ENCODE measurements at places on chromosomes 16 and 17.
A peak's percentile ranks its signal among the peaks of the same experiment; 100 is the strongest.

DNA sequence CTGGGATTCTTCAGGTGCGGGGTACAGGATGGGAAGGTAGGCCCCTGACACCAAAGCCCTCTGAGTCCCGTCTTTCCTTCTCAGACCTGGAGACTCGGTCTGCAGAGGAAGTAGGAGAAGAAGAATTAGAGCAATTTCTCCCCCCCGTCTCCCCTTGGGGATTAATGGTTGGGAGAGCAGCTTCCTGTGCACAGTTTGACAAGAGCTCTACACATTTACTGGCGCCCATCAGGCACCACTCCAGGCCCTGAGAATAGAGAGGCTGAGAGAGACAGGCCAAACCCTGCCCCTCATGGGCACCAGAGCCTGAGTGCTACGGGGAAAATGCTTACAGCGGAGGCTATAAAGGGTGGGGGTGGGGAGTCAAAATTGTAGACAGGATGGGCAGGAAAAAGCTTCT, 3.5 kb upstream of the C16orf74 start:
- DNase-seq = no peak
- no peak overlapping the region for H3K27ac ChIP-seq
- no peaks in the 10 kb centered on the region for H3K27me3 ChIP-seq
- H3K4me3 ChIP-seq = no peak overlapping the region
- peaks cover 19% of the 10 kb centered on the region for H3K4me1 ChIP-seq

DNA sequence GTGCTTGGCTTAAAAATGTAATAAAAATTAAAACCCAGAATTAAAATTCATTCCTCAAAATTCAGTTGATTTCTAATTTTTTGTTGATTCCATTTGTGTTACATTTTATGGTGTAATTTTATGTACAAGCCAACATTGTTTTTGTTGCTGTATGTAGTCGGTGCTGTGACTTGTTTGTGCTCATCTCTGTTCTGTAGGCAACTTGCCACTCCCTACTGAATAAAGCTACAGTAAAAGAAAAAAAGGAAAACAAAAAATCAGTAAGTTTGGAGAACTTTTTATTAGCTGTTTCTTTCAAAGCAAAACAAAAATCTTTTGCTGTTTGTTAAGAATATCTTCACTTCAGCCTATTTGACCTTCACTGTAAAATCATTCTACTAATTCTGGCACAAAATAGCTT, 44.3 kb downstream of the OMG start:
- no peaks in the 10 kb centered on the region for H3K27me3 ChIP-seq
- no peaks in the 10 kb centered on the region for H3K4me1 ChIP-seq
- peaks cover 4% of the 10 kb centered on the region for H3K36me3 ChIP-seq
- no peak for DNase-seq
- H3K4me3 ChIP-seq = no peak overlapping the region
- no peak overlapping the region for H3K27ac ChIP-seq

DNA sequence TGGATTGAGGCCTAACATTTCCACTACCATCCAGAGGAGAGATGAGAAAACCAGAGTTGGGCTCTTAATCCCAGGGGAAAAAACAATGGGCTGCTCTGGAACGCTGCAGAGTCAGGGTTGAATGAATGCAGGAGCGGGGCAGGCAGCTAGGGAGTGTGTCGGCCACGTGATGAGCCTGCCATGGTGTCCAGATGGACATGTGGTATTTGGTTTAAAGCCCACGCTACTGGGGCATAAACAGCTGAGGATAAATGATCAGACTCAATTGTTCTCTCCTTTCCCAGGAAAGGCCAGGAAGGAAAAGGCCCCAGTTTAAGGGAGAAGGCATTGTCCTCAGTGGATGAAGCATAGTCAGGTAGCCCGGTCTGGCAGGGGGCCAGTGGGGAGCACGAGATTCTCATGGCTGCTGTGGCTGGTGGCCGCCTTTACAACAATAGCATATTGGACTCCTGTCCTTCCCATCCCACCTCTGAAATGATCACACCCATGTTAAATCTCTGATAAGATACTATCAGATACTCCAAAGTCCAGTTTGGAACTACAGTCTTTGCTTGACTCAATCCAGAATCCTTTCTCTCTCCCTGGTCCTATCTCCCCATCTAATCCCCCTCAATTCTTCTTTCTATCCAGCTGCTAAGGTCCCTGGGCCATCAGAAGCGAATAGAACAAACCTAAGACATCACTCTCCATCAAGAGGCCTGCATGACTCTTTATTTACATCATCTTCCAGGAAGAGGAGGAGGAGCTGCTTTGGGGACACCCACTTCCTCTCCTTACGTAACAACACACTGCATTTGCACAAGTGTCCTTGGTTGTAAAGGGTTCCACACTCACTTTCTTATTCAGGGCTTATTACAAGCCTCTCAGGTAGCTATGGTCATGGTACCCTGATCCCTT, 20.4 kb downstream of the CA4 start:
- DNase-seq = no peak
- H3K27me3 ChIP-seq = no peaks in the 10 kb centered on the region
- H3K4me3 ChIP-seq = no peak overlapping the region
- no peak overlapping the region for H3K27ac ChIP-seq
- H3K4me1 ChIP-seq = no peaks in the 10 kb centered on the region

DNA sequence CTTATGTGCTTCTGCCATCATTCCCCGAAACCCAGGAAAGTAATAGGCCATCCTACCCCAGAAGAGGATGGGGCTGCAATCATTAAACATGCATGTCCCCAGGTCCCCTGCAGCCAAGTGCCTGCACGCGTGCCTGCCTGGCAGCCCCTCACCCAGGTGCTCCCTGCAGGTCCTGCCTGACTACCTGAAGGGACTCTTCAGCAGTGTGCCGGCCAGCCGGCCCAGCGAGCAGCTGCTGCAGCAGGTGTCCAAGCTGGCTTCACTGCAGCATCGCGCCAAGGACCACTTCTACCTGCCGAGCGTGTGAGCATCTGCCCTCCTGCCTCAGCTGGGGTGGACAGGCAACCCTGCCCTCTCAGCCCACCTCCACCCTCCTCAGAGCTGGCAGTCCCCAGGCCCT, 16.2 kb upstream of the ALKBH5 start:
- H3K27ac ChIP-seq = no peak overlapping the region
- no peaks in the 10 kb centered on the region for H3K36me3 ChIP-seq
- DNase-seq = no peak
- no peaks in the 10 kb centered on the region for H3K4me1 ChIP-seq
- no peak overlapping the region for H3K4me3 ChIP-seq
- no peaks in the 10 kb centered on the region for H3K27me3 ChIP-seq

DNA sequence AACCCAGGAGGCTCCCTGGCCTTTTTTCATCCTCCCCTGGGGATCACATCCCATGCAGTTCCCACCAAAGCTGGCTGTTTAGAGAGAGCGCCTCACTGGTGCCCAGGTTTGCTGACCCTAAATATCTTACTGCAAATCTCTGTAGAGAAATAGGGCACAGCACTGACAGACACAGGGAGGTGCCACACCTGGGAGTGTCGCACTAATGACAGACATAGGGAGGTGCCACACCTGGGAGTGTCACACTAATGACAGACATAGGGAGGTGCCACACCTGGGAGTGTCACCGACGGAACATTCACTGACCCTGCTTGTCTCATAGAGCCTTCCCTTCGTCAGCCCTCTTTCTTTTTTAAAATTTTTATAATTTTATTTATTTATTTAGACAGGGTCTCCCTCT, 25.6 kb downstream of the UNK start:
- H3K27me3 ChIP-seq = no peaks in the 10 kb centered on the region
- H3K27ac ChIP-seq = peak overlapping the region; percentile 92

DNA sequence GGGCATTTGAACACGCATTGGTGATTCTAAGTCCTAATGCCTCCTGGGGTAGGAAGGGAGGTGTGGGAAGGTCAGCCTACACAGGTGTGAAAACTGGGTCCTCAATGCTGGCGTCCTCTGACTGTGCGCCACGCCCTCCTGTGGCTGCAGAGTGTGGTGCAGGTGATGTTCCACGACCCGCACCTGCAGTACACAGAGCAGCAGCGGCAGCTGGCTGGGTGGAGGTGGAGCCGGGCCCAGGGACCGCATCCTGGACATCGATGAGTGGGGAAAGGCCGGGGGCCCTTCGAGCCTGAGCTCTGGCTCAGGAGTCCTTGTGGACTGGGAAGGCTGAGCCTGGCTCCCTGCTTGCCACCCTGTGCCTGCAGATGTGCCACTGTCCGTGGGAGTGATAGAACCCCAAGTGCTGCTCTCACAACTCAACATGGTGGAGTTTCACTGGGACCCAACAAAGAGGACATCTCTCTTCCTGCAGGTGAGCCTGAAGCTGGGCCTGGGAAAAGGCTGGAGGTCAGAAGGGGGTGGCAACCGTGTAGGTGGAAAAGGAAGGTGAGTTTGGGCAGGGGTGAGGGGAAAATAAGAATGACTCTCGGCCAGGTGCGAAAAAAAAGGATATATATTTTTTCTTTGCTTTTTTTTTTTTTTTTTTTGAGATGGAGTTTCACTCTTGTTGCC, 14.0 kb upstream of the STAC2 start:
- H3K27ac ChIP-seq = no peak overlapping the region
- H3K4me1 ChIP-seq = peaks cover 16% of the 10 kb centered on the region
- peak; percentile 66 for DNase-seq
- no peaks in the 10 kb centered on the region for H3K36me3 ChIP-seq
- no peaks in the 10 kb centered on the region for H3K27me3 ChIP-seq

DNA sequence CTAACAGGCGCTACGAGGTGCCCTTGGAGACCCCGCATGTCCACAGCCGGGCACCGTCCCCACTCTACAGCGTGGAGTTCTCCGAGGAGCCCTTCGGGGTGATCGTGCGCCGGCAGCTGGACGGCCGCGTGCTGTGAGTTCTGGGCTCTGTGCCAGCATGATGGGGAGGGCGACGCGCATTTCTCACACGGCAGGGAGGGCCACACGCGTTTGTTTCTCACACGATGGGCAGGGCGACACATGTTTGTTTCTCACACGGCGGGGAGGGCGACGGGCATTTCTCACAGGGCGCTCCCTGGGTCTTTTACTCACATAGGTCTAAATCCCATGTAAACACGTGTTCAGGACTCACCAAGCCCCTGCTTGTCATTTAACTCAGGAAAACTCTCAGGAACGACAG, 4.4 kb downstream of the GAA start:
- H3K4me1 ChIP-seq = peaks cover 10% of the 10 kb centered on the region
- H3K4me3 ChIP-seq = no peak overlapping the region
- DNase-seq = no peak
- no peaks in the 10 kb centered on the region for H3K36me3 ChIP-seq
- H3K27ac ChIP-seq = no peak overlapping the region
- H3K27me3 ChIP-seq = no peaks in the 10 kb centered on the region

DNA sequence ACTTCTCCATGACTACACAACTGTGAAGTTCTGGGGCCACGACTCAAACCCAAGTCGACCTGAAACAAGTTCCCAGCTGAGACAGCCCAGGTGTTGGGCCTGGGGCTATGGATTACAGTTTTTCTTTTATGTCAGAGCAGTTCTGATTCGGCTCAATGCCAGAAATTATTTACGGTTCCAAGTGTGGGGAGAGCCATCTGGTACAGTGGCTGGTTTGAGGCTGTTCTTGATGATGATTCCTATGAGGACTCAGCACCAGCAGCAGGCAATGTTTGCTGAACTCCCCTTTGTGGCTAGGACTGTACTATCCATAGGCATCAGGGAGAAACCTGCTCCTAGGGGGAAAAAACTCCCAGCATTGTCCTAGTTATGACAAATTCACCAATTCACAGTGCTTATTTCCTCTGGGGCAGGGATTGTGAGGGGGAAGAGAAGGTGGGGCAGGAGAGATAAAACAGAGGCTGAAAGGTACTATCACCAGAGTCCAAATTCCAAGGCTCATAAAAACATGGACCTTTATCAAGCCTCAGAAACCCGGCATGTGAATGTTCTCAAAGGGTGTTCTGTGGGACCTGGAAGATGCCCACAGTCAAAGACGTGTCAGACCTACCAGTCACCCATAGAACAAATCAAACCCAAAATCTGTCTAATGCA, 18.2 kb upstream of the CMTM4 start:
- no peaks in the 10 kb centered on the region for H3K4me1 ChIP-seq
- no peak for DNase-seq
- H3K27me3 ChIP-seq = no peaks in the 10 kb centered on the region
- H3K4me3 ChIP-seq = no peak overlapping the region
- no peak overlapping the region for H3K27ac ChIP-seq
- H3K36me3 ChIP-seq = no peaks in the 10 kb centered on the region

All from breast epithelium (tissue), 4 donors.